Thymus (tissue), 14 donors: ENCODE measurements at places on chromosomes 1 and 21. TPM values are rescaled to one million over a fixed set of nuclear protein-coding genes. Genes with fewer than 3 reads are reported as not detected.

Gene IFNLR1
- total RNA-seq, result 0.66 TPM

Gene SLC37A1
- 9.0 TPM for total RNA-seq

Gene OR2L2
- under 0.01 TPM for total RNA-seq

Gene C1orf56
- 0.80 TPM for total RNA-seq

Gene HPCAL4
- 0.24 TPM for total RNA-seq

GRCh38 chr1:59831529-59831928 is 16.8 kb downstream of the HOOK1 start:
- no peaks in the 10 kb centered on the region for H3K27me3 ChIP-seq
- no peak overlapping the region for H3K4me3 ChIP-seq
- H3K4me1 ChIP-seq, result no peaks in the 10 kb centered on the region
- no peaks in the 10 kb centered on the region for H3K36me3 ChIP-seq
- no peak for DNase-seq

DNA sequence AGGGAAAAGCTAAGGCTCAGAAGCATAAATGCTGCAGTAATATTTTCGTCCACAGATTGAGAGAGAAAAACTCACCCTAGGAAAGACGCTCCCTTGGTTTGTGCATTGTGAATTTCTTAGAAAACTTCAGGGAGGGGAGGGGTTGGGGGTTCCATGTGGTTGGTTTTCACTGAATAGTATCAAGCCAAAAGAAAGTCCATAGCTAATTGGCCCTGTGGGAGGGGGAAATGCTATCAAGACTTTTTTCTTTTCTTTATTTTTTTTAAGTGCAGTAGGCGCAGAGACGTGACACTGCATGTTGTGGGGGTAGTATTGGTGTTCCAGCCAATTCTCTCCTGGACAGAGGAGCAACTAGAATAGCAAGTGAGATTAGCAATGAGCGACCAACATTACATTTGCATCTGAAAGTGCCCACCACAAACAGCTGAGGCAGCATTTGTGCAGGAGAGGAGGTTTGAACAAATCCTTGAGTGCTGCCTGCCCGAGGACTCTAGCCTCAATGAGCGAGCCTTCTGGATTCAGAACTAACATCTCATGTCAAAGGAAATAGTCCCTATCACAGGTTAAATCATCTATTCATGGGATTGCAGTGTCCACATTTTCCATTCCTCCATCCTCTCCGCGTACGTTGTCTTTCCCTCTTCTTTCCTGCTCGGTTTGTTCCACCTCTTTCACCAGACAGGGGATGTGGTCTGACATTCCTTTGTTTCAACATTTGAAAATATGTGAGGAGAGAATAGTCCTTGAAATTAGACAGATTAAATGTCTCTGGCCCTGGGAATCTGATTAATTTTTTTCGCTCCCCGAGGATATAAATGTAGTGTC is 118.0 kb upstream of the MARK1 start:
- no peak for DNase-seq
- H3K36me3 ChIP-seq, result no peaks in the 10 kb centered on the region
- no peak overlapping the region for H3K27ac ChIP-seq

GRCh38 chr1:226457307-226457712 is 49.4 kb upstream of the PARP1 start:
- no peak overlapping the region for H3K27ac ChIP-seq
- DNase-seq, result no peak
- H3K27me3 ChIP-seq, result no peaks in the 10 kb centered on the region
- no peak overlapping the region for H3K4me3 ChIP-seq

GRCh38 chr1:48215889-48216288 is 6.6 kb upstream of the SLC5A9 start:
- no peak overlapping the region for H3K4me3 ChIP-seq
- no peak overlapping the region for H3K27ac ChIP-seq
- no peak for DNase-seq

DNA sequence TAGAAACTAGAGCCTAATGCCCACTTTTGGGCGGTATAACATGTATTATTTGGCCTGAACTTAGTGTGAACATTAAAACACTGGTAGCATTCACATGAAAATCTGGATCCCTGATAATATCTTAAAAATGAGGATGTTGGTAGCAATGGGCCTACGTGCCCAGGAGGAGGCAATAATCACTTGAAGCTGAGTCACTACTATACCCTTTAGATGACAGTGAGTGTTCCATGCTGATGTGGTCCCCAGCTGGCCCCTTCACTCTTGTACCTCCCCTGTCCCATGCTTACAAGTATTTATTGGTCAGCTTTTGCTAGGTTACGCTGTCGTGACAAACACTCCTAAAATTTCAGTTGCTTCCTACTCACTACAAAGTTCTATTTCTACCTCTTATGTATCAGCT is 23.0 kb upstream of the POU2F1 start:
- H3K4me1 ChIP-seq, result no peaks in the 10 kb centered on the region
- DNase-seq, result no peak
- H3K27me3 ChIP-seq, result no peaks in the 10 kb centered on the region
- no peaks in the 10 kb centered on the region for H3K36me3 ChIP-seq
- no peak overlapping the region for H3K4me3 ChIP-seq

GRCh38 chr1:204398197-204399125 is 13.2 kb downstream of the PPP1R15B start:
- H3K27me3 ChIP-seq, result no peaks in the 10 kb centered on the region
- no peaks in the 10 kb centered on the region for H3K4me1 ChIP-seq
- DNase-seq, result no peak
- peaks cover 37% of the 10 kb centered on the region for H3K36me3 ChIP-seq
- H3K27ac ChIP-seq, result no peak overlapping the region

DNA sequence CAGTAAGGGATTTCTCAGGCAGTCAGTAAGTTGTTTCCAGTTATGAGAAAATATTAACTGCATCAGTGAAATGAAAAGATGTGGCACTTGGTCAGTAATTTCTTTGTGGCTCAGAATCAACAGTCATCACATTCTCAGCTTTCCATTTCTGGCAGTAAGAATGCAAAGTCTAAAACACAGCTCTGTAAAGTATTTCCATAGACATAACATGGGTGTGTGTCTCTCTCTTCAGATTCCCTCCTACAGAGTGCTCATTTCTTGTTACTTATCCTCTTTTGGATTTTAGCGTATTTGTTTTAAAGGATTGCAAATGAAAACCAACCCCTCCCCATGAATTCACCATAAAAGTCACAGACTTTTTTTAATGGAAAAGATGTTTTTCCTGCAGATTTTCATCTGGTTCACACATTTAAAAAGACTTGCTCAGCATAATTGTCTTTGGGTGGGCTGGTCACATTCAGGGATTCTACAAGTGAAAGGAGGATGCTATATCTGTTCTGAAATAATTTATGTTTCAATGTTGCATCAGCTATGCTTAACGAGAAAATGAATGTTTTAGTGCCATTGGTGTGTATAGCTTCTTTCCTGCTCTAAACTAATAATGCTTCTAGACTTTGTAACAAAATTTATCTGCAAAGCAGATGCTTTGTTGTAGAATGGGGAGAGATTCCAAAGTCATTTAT is 34.6 kb upstream of the CD55 start:
- no peaks in the 10 kb centered on the region for H3K4me1 ChIP-seq
- H3K27ac ChIP-seq, result no peak overlapping the region
- no peaks in the 10 kb centered on the region for H3K36me3 ChIP-seq
- H3K27me3 ChIP-seq, result no peaks in the 10 kb centered on the region
- DNase-seq, result no peak

GRCh38 chr1:185489406-185489805 is 172.4 kb upstream of the IVNS1ABP start:
- no peaks in the 10 kb centered on the region for H3K4me1 ChIP-seq
- H3K36me3 ChIP-seq, result no peaks in the 10 kb centered on the region
- no peak overlapping the region for H3K27ac ChIP-seq
- no peak for DNase-seq
- no peaks in the 10 kb centered on the region for H3K27me3 ChIP-seq

DNA sequence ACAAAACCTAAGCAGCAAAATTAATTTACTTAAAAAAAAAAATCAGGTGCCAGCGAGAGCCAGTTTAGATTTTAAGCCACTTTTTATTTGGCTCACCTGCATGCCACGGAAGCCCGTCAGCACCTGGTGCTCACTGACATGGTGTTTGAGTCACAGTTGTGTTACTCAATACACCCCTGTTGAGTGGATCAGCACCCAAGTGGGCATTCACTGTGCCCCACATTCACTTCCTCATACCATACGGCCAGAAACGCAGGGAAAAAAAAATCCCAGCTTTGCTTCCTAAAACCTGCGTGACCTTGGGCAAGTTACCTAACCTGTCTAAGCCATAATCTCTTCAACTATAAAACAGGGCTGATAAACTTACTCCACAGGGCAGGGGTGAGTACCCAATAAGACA is 42.8 kb upstream of the SIM2 start:
- no peak overlapping the region for H3K27ac ChIP-seq
- H3K27me3 ChIP-seq, result peaks cover 10% of the 10 kb centered on the region
- H3K36me3 ChIP-seq, result no peaks in the 10 kb centered on the region
- H3K4me3 ChIP-seq, result no peak overlapping the region
- no peaks in the 10 kb centered on the region for H3K4me1 ChIP-seq
- DNase-seq, result no peak

DNA sequence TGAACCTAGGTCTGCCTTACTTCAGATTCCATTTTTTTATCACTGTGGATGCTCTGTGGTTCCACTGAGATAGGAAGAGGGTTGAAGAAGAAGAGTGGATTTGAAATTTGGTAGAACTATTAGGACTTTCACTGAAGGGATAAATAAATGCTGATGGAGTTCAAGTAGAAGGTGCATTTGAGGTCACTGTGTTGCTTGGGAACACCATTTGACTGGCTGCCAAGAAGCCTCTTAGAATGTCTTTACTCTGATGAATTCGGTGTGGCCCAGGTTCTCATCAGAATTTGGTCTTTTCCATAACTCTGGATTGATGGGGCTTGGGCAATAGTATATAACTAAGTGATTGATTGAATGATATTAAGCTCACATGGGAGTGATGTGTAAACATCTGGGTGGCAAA is 11.9 kb downstream of the XPR1 start:
- no peak overlapping the region for H3K4me3 ChIP-seq
- H3K36me3 ChIP-seq, result no peaks in the 10 kb centered on the region
- no peaks in the 10 kb centered on the region for H3K4me1 ChIP-seq
- no peaks in the 10 kb centered on the region for H3K27me3 ChIP-seq
- no peak for DNase-seq
- no peak overlapping the region for H3K27ac ChIP-seq
